ENCODE measurements at places on chromosomes 1 and 21.

- DNase-seq = no peak
These were observed 44.9 kb downstream of the PAFAH2 start for GRCh38 chr1:25952841-25953401.

- DNase-seq = no peak
These were observed 20.5 kb downstream of the FUBP1 start for GRCh38 chr1:77958391-77958790.

DNA sequence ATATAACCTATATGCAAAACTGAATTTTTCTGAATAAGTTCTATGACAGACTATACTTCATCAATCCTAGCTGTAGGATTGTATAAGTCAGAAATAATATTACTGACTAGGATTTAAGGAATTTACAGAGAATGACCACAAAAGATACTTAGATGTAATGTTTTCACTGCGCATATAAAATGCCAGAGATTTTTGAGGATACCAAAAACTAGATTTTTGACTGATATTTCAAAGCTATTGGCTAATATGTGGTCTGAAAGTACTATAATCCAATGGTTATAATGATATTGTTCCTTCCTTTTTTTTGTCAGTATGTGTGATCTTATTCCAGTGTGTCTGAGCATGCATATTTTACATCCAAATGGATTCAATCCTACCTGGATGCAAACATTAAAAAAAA is 17.0 kb upstream of the IFI44L start:
- no peak for DNase-seq

DNA sequence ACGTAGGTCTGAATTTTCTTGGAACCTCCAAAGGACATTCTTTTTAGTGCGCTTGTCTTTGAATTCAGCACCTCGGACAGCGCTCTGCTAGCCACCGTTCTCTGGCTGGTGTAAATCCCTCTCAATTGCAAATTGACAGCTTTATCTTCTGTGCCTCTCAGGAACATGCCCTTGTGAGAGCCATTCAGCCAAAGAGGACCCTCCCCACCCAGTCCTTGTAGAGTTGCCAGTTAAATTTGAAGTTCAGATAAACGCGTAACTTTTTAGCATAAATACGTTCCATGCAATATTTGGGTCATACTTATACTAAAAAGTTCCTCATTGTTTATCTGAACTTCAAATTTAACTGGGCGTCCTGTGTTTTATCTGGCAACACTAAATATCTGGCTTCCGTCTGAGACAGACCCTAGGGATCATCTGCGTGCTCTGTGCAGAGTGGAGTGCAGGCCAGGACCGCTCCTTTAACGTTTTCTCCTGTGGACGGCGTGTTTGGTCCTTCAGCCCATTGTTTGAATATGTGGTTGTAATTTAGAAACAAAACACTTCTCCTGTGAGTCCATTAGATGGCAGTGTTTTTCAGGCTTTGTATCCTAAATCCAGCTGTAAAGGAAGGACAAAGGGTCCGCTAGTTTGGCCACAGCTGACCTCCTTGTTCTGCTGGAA is 7.0 kb downstream of the KCNAB2 start:
- DNase-seq = no peak

DNA sequence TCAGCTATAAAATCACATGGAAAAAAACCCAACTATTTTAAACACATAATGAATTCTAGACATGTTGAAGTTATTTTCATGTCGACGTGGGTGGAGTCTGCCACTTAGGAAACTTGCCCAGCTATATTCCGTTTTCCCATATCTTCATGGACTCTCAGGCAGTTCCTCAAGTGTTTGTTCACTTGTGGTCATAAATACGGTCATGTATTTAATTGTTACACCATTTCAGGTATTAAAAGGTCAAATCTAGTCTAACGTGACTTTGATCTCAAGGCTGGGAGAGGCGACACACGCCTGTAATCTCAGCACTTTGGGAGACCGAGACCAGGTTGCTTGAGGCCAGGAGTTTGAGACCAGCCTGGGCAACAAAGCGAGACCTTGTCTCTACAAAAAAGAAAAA is 346.9 kb downstream of the PBX1 start:
- no peak for DNase-seq

DNA sequence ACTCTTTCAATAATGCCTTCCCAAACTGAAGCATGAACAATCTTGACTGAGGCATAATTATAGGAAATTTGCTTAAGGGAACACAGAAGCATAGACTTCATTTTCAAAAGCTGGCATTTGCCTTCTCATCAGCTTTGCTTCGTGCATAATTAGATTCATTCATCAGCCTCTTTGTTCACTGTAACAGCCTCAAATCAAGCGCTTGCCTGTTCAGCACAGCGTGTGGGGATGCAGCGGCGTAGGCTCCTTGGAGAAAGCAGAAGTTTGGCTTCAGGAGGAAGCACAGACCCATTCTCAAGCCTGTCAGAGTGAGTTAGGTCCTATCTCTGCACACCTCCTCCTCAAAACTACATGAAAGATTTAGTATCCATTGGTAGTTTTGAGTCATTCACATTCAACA is 246.4 kb upstream of the MAP1LC3C start:
- no peak for DNase-seq

DNA sequence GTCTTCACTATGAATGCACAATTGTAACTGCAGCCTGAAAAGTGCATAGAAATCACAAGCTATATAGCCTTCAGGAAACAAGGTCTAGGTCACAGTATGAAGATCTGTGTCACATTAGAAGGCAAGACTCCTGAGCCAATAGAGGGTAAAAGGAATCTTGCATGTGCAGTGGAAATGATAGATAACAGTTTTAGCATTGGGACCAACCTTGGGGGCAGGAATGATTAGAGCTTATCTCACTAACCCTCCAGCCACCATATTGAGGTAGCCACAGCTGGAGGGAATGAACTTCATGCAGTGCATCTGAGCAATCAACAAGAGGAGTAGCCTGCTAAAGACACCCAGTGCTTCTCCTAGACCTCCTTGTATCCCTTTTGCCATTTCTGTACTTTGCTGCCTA is 390.1 kb downstream of the LTN1 start:
- no peak for DNase-seq

DNA sequence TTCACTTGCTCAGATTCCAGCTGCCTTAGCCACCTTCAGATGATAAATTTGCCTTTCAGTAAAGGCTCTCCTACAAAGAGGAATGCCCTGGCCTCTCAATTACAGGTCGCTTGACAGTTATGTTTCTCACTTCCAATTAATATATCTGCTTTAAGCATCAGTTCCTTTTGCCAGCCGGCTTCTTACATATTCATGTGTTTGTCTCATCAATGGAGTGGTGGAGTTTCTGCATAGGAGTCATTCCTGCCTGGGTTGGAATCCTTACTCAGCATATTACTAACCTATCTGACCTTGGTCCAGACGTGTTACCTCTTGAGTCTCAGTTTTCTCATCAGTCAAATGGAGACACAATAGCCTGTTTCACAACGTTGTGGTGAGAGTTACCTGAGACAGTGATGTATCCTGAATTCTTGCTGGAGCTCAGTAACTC is 9.4 kb upstream of the SESN2 start:
- DNase-seq = no peak

GRCh38 chr21:46223217-46223616 is 5.4 kb downstream of the LSS start:
- DNase-seq = no peak

DNA sequence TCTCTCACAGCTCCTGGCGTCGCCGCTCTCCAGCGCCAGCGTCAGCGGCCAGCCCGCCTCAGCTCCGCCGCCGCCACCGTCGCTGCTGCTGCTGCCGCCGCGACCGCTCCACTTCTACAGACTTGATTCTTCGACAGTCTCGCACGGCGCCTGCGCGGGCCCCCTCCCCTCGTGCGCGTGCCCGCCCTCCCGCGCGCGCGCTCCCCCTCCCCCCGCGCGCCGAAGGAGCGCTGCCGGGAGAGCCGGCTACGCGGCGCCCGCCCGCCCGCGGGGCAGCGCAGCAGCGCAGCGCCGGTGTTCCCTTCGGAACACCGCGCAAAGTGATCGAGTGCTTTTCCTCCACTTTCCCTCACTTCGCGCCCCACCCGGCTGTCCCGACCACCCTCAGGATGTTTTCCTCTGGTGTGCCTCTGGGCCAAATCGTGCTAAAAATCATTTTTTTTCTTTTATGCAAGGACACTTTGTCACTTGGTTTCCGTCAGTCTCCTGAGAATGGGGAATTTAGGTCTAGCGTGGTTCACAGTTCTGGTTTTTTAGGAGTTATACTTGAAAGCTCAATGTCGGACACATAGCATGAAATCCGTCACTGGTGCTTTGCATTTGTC is at the start of gene IRF2BP2:
Gene IRF2BP2, minus strand, starts transcription at position 118 of the 605 bp plus-strand sequence. CDS start 684 bp downstream, outside the sequence.
- no peak for DNase-seq

DNA sequence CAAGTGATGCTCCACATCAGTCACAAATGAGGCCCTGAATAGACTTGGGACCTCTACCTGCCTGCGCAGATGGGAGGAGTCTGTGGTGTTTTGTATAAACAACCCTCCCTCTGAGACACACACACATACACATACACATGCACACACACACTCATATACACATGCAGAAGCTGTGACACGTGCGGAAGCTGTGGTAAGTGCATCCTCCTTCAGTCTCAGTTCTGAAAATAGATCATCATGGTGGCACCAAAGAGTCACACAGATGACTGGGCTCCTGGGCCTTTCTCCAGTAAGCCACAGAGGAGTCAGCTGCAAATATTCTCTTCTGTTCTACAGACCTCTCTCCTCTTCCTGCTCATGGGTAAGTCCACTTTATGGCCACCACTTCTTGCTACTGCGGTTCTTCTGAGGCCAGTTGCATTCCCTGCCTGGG is at the start of gene LY9:
Gene LY9, plus strand, starts transcription at position 224 of the 433 bp plus-strand sequence. Its CDS starts 14 bp downstream, at position 238.
- DNase-seq = peak; percentile 95

DNA sequence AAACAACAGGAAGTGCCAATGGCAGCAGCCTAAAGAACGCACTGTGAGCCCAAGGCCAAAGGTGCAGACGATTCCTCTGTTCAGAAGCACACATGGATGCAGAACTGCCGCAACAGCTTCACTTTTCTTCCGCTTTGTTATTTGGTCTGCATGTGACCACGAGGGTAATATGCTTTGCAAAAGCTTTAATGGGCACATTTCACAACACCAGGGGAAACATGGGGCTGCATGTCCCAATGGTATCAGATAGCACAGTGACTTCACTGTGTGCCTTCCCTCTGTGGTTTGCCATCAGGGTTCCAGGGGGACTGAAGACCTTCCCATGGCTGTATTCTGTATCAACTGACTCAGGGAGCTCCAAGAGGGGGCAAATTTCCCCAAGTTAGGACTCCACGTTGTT is 28.3 kb downstream of the THAP3 start:
- no peak for DNase-seq

All from GM12864 (cell line).